Placental pericyte (primary cell): ENCODE measurements at places on chromosomes 2 and 18. TPM values are rescaled to one million over a fixed set of nuclear protein-coding genes. Genes with fewer than 3 reads are reported as not detected.

MYO5B gene
- total RNA-seq: 0.66 and 0.72 TPM in 2 replicates

CD8B2 gene
- total RNA-seq: not detected in 2 replicates

CPO gene
- total RNA-seq: not detected in 2 replicates

TMEM37 gene
- 0.29 and 0.66 TPM in 2 replicates for total RNA-seq

SMAD4 gene
- total RNA-seq: 126 and 168 TPM in 2 replicates

NYAP2 gene
- under 0.01 TPM in 1 of 2 replicates, not detected in the other for total RNA-seq

CYP27C1 gene
- not detected in 2 replicates for total RNA-seq

ABCB11 gene
- not detected in 2 replicates for total RNA-seq
